ENCODE measurements at places on chromosomes 12 and 14.

- DNase-seq: no peak
Measured at GRCh38 chr14:97217111-97217885, 420.1 kb downstream of the VRK1 start.

DNA sequence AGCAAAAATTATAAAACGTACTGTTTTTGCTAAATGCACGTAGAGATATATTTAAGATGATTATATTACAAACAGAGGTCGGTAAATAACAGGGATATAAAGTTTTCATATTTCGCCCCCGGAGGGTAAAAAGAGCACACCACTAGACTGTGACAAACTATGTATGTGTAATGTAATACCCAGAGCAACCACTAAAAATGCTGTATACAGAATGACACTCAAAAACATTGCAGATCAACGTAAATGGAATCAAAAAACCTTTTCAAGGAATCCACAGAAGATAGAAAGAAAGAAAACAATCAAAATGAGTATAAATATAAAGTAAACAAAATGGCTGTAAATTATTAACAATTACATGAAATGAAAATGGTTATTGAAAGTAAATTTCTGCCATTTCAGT is 37.6 kb upstream of the PRB4 start:
- DNase-seq: no peak

DNA sequence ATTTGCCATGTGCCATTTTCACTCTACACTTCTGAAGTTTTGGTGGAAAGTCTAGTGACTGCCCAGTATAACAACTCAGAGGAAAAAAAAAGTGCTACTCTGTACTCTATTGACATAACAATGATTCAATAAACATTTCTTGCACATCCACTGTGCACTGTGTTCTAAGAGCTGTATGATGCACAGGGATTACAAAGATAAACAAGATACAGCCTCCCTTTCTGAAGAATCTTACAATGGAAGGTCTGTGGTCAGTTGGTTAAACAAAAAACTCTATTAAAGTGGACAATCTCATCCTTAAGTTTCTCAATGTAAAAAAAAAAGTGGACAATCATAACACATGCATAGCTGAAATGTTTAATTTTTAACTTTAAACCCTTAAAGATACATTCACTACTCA is 105.7 kb upstream of the RASSF8 start:
- peak; percentile 83 for DNase-seq

- no peak for DNase-seq
Measured at GRCh38 chr14:65107200-65107599, 4.9 kb upstream of the MAX start.

GRCh38 chr12:69497308-69498026 is 27.3 kb downstream of the FRS2 start:
- DNase-seq: peak; percentile 66

- no peak for DNase-seq
Measured at GRCh38 chr12:77648716-77649115, 182.0 kb upstream of the NAV3 start.

DNA sequence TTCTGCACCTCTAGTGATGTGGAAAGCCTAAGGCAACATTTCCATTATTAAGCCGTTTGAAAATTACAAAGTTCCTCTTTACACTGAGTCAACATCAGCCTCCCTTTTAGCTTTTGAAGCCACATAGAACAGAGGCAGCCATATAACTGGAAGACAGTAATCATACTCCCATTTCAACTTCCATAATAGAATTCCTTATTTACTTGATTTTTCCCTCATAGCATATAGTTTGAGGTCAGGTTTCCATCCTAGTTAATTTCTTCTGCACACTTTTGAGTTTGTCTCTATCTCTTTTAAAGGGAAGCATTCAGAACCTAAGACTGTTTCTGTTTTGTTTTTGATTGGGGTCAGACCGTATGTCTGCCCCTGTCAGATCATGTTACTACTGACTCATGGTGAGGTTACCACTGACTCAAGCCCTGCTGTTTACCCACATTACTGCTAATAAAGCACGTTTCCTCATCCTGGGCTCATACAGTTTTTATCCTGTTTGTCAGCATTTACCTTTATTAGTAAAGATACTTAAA is 161.0 kb downstream of the SLC38A4 start:
- DNase-seq: peak; percentile 96

- DNase-seq: no peak
Measured at GRCh38 chr12:80941916-80942315, 4.2 kb upstream of the LIN7A start.

DNA sequence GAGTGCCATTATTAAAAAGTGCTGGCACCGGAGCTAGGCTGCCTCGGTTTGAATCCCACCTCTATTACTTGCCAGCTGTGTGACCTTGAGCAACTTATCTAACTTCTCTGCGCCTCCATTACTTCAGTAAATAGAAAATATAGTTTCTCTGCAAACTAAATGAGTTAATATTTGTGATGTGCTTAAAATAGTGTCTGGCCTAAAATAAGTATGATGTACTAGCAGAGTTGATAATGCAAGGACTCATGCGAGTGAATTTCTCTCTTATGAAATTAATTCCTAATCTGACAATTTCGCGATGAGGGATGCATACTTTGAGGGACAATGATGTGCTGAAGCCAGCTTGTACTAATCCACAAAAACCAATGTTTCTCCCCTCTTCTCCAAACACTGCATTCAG is 180.8 kb upstream of the NTF3 start:
- DNase-seq: no peak

DNA sequence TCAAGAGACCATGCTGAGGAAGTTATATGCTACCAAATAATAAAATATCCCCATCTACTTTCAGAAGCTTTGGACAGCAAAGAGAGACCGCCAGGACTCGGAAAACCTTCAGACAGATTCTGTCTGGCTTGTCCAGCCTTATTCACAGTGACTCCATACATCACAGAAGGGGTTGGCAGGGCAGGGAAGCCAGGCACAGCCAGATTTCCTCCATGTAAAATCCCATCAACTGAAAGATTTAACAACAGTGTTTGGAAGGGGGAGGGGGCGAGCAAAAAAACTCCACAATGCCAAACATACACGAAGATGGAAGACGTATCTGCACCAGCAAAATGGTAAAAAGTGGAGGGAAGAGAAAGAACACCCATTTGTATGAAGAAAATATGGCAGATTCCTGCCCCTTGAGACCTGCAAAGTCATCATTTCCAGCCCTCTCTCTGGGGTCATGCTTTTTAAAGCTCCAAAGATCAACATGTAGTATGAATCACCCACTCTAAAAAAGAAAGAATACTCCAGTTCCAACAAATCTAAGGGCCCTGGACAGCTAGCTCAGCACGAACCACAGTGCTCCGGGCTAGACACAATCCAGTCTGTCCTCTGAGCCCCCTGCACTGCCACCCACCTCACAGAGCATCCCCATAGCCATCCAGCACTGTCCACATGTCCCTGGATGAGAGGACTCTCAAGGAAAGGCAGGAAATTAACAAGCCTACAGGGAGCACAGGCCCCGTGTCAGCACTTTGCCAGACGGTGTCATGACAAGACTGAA is 116.4 kb downstream of the DICER1 start:
- peak; percentile 12 for DNase-seq

GRCh38 chr12:117025481-117026151 is 73.6 kb downstream of the TESC start:
- peak; percentile 67 for DNase-seq

GRCh38 chr12:51823875-51824565 is 24.5 kb downstream of the FIGNL2 start:
- DNase-seq: peak; percentile 58

- DNase-seq: peak; percentile 50
Measured at GRCh38 chr14:68884031-68885030, 91.5 kb upstream of the ZFP36L1 start.

GRCh38 chr14:98731286-98731685 is 540.7 kb downstream of the BCL11B start:
- no peak for DNase-seq

DNA sequence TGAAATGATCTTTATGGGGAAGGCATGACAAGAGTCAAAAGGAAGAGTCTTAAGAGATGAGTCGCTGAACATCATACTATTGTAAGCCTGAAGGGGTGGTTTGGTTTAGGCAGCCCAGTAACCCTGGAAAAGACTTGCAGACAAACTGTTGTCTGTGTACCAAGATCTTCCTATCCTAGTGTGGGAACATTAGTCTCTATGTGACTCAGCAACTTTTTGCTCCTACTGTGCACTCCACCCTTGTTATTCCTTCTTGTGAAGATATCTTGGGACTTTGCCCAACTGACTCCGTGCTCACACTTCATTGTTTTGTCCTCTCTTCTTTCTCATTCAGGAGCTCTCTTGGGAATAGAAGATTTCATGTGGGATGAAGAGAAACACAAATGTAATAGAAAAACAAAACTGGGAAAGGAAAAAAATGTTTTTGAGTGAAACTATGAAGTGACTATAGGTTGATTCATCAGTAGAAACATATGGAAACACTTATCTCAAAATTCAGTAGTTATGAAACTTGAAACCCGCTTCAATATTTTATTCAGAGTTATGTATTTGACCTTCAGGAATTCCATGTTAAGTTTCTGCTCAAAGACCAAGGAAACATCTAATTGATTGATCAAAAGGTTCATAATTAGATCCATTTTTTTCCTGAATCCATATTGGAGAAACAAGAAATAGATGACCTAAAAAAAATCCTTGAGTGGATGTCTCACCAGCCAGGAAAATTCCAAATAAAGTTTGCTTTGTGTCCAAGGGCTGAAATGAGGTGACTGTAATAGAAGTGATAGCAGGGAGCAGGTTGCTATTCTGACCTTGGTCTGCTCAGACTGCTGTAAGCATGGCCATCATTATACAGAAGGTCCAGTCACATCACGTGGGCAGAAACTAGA is 67.2 kb downstream of the BTG1 start:
- DNase-seq: peak; percentile 95

DNA sequence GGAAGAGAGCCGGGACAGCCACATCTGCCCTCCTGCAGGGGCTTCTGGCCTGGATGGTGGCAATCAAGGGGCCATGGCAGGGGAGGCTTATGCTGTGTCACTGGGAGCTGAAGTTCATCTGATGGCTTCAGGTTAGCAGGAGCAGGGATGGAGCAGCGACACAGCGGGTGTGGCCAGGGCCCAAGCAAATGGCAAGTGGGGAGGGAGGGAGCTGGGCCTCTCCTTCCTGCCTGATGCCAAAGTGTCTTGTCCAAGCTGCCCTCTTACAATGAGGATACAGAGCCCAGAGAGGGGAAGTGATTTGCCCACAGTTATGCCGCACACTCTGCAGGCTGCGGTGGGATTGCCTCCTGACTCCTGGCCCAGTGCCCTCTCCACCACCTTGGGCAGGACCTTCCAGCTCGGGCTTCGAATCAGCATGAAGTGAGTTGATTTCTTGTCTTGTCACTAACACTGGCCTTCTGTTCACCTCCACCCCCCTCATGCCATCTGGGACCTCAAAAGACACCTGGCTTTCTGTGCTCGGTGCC is 51.3 kb downstream of the IQSEC3 start:
- DNase-seq: no peak

DNA sequence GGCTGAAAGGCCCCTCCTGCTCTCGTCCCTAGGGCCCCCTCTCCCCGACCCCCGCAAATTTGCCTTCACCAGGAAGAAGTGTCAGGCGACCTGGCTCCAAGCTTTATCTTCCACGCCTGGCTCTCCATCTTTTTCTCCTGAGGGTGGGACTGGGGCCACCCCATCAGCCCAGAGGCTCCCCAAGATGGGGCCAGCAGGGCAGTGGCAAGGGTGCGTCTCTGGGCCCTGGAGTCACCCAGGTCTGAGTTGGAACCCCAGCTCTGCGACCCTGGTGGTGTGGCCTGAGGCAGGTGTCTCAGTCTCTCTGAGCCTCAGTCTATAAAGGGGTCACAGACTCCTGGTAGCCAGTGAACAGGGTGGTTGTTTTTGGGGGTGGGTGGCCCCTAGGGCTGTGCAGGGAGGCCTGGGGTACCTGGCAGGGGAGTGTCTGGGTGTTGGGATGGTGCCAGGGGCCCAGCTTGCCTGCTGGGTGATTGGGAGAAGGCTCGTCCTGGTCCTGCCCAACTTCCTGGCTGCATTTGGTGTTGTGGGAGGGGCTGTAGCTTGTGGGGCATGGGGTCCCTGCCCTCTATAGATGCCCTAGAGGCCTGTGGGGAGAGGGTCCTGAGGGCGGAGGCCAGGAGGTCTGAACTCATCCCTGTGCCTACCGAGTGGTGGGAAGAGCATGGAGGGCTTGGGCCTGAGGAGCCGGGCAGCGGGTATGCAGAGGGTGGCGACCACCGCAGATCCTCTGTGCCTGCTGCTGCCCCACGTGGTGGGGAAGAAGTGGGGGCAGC is 7.6 kb downstream of the KIF26A start:
- DNase-seq: no peak

- DNase-seq: no peak
Measured at GRCh38 chr12:92206596-92206995, 61.0 kb upstream of the BTG1 start.

GRCh38 chr12:52729147-52729546 is 25.8 kb upstream of the KRT77 start:
- no peak for DNase-seq

GRCh38 chr12:102051431-102051965 is 10.3 kb downstream of the WASHC3 start:
- no peak for DNase-seq

- no peak for DNase-seq
Measured at GRCh38 chr12:27762757-27763156, 17.3 kb upstream of the KLHL42 start.

DNA sequence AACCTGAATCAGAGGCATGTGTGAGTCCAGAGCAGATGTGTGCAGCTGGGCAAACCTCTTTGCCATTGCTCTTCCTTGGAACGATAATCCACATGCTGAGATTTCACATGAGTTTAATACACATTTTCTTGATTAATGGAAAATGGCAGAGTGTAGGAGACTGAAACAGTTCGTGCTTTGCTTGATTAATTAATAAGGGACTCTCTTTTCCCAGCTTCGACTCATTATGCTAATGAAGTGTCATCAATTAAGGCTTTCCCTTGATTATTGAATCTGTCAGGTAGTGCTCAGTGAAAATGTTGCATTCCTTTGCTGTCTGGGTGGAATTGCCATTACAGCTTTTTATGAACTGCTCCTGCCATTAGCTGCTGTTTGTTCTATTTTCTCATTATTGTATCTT is 487.7 kb upstream of the NOVA1 start:
- DNase-seq: no peak

GRCh38 chr14:25178255-25178654 is 128.3 kb upstream of the STXBP6 start:
- DNase-seq: no peak

DNA sequence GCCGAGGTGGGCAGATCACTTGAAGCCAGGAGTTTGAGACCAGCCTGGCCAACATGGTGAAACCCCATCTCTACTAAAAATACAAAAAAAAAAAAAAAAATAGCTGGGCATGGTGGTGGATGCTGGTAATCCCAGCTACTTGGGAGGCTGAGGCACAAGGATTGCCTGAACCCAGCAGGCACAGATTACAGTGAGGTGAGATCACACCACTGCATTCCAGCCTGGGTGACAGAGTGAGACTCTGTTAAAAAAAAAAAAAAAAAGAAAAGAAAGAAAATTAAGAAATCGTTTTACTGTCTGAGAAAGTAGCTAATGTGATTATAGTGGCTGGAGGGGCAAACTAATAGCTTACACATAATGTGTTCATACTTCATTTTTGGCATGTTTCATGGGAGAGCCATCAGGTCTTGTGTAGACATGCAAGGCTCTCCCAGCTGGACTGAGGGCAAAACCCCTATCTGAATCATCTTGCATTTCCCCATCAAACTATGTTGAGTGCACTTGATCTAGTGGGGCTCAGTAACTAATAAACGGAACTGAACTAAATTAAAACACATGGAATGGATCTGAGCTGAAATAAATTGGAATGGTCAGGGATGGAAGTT is 16.2 kb downstream of the KIF21A start:
- no peak for DNase-seq

- DNase-seq: peak; percentile 95
Measured at GRCh38 chr12:124480469-124481256, 86.7 kb downstream of the NCOR2 start.
